ENCODE measurements at places on chromosomes 7 and 10.

DNA sequence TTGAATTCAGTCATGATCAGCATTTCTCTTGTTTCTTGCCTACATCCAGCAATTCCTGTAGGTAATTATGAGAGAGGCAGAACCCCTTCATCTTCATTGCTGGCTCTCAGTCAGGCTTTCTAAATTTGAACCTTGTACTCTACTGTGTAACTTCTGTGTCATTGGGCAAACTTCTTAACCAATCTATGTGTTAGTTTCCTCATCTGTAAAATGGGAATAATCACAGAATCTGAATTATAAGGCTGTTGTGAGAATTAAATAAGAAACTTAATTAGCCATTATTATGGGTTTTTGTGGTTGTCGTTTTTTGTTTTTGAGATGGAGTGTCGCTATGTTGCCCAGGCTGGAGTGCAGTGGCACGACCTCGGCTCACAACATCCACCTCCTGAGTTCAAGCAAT lies 11.5 kb upstream of the GALNT11 start:
- no peak for DNase-seq

- no peak for DNase-seq
Observed at GRCh38 chr10:32929634-32930033, 28.4 kb downstream of the ITGB1 start.

DNA sequence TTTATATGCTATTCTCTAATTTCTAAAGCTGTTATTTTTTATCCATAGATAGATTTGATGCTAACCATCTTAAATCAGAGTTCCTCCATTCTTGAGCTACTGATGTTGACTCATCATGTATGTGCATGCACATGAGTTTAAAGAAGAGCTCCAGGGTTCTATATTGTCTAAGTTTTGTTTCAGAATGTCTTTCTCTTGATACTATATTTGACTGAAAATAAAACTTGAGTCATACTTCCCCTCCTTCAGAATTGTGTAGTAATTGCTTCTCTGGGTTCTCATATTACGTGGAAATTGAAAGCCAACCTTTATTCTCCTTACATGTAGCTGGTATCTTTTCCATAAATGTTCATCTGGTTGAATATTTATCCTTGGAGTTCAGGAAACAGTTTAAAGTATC lies 89.4 kb downstream of the LRRTM3 start:
- DNase-seq = no peak

GRCh38 chr10:78278058-78278404 lies 244.4 kb downstream of the RPS24 start:
- no peak for DNase-seq

- DNase-seq = no peak
Observed at GRCh38 chr7:1951159-1951536, 281.1 kb downstream of the ELFN1 start.

GRCh38 chr7:25947669-25948516 lies 204.1 kb upstream of the NFE2L3 start:
- DNase-seq = no peak

DNA sequence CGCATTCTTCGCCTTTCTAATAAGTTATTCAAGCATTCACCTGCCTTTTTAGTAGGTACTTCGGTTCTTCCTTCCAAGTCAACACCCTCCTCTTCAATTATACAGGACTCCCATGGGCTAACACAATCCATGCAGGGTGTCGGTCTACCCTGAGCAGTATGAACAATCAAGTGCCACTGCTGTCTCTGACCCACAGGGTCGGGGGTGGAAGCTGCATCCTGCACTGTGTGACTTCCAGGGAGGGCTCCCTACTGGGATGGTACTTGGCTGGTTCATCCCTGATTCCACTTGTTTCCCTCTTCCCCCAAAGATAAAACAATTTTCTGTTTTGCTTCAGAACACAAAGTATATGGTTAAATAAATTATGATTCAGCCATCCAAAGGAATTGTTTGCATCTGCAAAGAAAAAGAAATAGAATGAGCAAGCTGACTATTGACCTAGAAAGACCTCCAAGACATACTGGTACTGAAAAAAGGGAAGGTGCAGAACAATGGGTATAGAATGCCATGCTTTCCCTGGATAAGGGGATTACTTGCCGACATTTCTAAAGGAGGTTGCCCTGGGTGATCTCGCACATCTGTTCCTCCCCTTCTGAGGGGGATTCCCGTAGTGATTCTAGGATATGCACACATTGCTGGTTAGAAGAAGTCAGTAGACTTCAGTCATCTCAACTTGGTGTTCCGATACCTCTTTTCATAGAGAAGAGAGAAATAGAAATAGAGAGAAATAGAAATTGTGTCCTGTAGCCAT lies 89.1 kb upstream of the AGR3 start:
- no peak for DNase-seq

DNA sequence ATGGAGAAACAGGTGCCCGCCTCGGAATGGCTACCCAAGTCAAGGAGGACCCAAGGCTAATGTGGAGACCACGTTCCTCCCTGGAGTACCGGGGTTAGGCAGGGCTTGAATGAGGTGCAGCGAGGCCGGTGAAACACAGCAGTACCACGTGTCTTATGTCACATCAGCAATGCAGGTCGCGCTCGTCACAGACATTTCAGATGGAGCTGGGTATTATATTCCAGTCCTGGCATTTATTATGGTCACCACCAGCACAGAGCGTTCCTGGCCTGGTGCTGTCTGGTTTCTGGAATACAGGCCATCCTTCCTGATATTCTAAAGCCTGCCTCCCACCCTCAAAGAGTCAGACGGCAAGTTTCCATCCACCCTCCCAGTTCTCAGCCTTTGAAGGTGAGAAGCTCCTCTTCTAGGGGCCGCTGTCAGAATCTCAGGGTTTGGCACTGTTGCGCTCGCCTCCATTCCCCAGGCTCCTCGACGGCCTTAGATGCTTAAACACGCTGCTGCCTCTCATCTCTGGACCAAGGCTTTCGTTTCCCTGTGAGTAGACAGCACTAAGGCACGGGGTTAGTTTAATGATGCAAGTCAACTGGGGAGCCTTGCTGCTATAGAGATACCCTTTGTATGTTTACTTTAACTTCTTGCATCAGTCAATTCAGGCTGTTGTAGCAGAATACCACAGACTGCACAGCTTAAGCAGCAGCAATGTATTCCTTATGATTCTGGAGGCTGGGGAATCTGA lies 377.6 kb downstream of the DPP6 start:
- no peak for DNase-seq

DNA sequence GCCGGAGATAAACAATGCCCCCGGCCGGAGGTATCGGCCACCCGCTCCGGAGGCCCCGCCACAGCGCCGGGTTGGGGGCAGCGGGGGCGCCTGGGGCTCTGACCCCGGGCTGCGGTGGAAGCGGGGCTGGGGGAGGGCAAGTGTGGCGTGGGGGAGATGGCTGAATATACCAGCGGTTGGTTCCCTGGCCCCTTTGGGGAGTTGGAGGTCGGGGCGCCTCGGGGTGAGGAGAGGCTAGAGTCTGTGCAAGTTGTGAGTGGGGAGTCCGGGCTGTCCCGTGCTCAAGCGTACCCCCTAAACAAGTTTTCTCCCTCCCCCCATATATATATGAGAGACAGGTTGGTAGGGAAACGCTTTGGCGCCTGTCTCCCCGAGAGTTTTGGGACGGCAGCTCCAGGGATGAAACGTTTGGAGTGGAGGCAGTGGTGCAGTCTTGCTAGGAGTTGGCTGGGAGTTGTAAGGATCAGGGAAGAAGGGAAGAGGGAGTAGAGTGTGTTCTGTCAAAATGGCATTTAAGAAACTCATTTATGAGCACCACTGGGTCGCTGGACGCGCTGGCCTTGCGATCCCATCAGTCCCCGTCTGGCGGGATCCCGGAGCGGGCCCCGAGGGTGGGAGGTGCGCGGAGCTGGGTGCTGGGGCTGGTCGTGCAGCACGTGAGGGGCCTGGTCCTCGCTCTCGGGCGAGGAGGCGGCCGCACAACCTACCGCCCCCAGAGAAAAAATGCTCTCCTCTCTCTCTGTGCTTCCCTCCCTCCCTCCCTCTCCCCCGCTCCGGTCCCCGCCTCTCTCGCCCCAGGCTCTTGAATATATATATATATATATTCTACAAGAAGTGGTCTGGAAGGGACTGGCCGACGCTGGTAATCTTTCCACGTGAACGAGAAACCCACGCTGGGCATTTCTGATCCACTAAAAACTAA lies 1.1 kb downstream of the TET1 start:
- peak; percentile 60 for DNase-seq

- DNase-seq = no peak
Observed at GRCh38 chr7:48363174-48363573, 191.9 kb downstream of the ABCA13 start.

DNA sequence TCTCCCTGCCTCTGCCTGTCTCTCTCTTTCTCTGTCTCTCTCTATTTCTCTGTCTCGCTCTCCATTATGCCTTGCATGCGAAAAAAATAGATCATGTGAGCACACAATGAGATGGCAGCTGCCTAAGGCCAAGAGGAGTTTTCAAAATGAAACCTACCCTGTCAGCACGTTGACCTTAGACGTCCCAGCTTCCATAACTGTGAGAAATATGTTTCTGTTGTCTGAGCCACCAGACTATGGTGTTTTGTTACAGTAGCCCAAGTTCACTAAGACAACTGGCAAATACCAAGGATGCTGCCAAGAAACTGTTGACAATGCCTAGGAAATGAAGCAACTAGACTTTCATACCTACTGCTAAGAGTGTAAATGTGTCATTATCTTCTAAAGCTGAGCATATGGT lies 70.6 kb upstream of the PLXDC2 start:
- DNase-seq = no peak

DNA sequence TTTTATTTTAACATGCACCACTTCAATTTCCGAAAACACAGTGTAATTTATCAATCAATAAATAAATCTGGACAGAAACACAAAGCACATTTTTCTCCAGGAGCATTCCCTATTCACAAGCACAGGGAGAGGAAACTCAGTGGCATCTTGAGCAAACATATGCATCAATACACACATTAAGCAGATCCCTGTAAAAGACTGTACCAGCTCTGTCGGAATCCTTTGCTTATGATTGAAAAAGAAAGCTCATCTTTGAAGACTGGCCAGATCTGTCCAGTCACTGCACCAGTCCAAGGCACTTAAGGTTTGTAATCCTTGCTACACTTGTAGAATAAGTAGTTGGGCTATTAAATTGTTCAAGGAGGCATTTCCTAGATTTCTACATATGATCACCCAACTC lies 343.9 kb downstream of the BMPER start:
- DNase-seq = no peak

DNA sequence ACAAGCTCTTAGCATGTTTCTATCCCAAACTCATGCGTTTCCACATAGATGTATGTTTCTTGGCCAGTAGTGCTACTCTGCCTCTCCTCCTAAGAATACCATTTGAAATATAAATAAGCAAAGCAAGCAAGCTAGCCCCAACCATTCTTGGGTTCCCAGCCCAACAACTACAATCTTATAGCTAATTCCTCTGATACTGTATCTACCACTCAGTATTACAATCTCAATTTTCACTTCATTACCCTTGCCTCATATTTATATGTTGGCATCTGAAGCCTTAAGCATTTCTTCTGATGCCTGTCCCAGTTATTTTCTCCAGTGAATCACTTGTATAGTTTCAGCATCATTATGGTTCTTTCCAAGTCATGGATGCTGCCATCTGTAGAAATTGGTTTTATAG lies 181.1 kb downstream of the ST7 start:
- DNase-seq = no peak

GRCh38 chr7:41189866-41190265 lies 513.0 kb downstream of the INHBA start:
- DNase-seq = no peak

DNA sequence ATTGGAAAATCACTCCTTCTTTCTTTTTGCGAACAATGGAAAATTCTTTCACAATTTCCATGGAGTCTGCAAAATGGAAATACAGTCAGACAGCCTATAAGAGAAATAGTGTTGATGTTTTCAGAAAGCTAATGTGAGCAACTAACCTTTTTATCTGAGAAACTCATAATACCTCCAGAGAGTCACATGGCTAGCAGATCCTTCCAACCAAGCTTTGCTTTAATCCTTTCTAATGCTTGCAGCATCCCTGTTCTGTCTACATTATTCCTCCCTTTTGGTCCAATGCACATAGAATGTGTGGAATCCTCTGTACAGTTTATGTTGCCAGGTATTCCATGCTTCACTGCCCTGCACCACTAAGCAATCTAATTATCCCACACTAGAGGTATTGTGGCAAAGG lies 717.5 kb upstream of the LRRN3 start:
- no peak for DNase-seq

DNA sequence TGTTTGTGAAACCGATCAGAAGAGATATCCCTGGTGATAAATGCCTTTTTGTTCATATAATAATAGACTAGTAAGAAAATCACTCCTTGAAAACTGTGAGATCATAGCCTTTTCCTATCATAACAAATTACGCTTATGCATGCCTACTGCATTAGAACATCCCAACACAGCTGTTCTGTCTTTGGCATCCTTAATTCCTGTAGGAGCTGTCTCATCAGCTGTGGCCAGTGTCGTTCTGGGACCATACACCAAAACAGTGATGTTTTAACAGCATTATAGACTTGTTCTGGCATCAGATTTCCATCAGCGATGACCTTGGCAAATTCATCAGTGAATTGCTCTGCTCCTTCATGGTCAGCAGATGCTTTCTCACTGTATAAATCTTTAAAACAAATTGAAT lies 423.6 kb upstream of the LRGUK start:
- DNase-seq = no peak

DNA sequence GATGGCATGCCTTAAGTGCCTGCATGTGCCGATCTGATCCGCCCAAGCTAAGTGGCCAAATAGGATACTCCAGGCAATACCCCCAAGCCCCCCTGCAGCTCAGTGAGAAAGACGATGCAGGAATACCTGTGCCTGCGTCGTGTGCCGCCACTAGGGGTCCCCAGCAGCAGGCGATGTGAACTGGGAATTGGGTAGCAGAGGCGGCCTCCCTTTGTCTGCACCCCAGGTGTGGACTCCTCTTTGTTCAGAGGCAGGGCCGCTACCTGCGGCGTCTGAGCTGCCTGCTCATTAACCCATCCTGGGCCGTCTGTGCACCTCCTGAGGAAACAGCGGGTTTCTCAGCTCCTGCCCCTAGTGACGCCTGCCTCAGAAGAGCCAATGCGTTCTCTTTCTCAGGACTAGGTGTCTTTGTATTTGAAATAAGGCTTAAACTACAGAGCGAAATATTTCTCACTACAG lies 4.8 kb upstream of the CHN2 start:
- DNase-seq = peak; percentile 76

- no peak for DNase-seq
Observed at GRCh38 chr7:4800487-4800886, 25.1 kb downstream of the AP5Z1 start.

DNA sequence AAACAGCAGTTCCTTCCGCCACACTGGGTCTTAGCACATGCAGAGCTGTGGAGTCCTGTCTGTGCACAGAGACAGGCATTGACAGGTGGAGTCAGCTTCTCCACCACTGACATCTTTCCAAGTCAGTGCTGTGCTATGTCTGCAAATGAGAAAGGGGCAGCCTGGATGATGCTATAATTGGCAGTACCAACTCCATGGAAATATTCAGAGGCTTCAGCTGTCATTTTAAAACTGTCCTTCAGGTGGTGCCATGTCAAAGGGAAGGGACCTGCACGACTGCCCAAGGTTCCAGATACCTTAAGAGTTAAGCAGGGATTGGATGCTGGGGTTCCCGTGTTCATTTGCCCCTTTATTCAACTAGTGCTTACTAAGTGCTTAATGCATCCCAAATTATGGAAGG lies 258.0 kb upstream of the PRKCQ start:
- DNase-seq = no peak

Measured in activated CD8-positive, alpha-beta memory T cell treated with anti-CD3 and anti-CD28 coated beads, Interleukin-2, amount 50 U/mL, for 48 hours (primary cell).